ENCODE measurements at places on chromosomes 2 and 18.

- no peak for DNase-seq
Observed at GRCh38 chr2:120442923-120443571, 97.1 kb downstream of the INHBB start.

DNA sequence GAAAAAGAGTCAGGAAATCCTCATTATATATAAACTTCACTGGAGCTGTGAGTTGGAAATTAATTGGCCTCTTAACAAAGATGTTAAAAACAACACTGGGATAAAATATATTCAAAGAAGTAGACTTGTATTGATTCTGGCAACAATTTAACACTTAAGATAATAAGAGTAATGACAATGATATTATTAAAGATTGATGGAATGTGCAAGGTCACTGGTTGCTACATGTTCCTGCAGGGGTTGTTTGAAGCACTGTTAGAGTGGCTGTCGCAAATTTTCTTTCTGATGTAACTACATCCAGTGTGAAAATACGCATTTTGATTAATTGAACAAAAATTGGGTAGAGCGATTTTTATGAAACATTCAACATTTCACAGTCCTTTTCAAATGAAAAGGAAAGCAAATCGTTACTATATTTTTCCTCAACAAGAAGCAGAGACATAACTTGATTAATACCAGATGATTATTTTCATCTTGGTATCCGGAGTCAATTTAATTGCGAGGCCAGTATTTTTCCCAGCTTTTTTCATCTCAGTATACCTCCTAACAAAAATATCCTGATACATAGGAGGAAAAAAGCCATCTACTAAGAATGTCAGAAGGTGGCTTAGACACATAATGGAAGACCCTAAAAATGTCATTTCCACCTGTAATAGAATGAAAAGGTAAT, 6.1 kb downstream of the PTGR3 start:
- no peak for DNase-seq

DNA sequence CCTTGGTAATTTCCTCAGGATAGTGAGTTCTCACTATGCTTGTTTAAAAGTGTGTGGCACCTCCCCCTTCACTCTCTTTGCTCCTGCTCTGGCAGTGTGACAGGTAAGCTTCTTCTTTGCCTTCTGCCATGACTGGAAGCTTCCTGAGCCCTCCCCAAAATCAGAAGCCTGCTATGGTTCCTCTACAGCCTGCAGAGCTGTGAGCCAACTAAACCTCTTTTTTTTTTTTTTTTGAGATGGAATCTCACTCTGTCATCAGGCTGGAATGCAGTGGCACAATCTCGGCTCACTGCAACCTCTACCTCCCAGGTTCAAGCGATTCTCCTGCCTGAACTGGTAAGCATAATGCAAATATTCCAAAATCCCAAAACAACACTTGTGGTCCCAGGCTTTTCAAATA, 80.0 kb downstream of the SOWAHC start:
- DNase-seq, result no peak

DNA sequence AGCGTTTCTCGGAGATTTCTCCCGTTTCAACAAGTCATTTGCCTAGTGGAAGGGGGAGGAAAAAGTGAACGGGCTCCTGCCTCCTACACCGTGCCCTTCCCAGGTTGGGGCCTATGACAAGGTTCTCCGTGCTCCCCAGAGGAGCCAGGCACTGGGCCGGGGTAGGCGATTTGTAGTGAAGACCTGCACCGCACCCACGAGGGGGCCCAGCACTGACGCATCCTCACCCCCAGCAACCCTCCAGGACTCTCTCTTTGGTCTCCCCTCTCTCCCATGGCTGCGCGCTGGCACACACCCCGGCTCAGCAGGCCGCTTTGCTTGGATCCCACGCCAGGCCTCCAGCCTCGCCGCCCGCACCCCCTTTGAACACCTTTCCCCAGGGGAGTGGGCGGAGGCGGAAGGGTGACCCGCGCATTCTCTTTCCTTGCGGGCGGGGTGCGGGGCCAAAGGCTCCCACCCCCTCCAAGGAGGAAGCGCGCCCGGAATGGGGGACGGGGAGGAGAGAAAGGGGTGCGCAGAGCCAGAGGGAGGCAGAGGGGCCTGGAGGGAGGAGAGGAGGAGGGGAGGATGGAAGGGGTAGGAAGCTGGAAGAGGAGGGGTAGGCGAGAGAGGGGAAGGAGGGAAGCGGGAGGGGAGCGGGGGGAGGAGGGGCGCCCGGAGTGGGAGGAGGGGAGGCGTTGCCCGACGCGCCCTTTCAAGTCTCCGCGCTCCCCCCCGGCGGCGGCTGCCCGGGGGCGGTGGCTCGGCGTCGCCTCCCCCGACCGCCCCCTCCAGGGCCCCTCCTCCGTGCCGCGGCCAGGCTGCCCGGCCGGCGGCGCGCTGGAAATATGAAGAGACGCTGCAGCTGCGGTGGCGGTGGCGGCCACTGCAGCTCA, at the start of gene APCDD1:
APCDD1 (plus strand) TSS at position 830 of the 875 bp plus-strand sequence. CDS start 347 bp downstream, outside the sequence.
- no peak for DNase-seq

DNA sequence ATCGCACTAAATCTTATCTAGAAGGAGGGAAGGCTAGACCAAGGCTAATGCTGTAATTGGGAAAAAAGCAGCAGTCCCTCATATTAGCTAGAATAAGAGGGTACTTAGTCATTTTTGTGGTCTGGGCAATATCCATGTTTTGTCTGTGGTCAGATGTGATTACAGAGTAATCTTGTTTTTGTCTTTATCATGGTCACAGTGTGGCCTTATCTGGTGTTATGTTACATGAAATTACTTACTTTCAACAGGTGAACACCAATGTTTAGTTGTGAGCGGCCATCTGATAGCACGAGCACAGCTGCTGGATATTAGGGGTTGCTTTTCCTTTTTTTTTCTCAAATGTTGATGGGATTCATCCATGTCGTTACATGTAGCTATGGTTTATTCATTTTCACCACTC, 23.7 kb upstream of the PLEKHM3 start:
- DNase-seq, result no peak

Measured in stimulated activated CD8-positive, alpha-beta memory T cell treated with anti-CD3 and anti-CD28 coated beads, Interleukin-7, amount 100 ng/mL, for 24 hours (primary cell).